Activated gamma-delta T cell treated with anti-CD3 and anti-CD28 coated beads, Interleukin-2, amount 50 U/mL, for 16 hours (primary cell): ENCODE measurements at places on chromosomes 13 and 19.

GRCh38 chr13:53010374-53011105, 18.1 kb upstream of the OLFM4 start:
- DNase-seq = no peak

- DNase-seq = no peak
Measured at GRCh38 chr13:26476111-26476781, 81.2 kb upstream of the WASF3 start.

DNA sequence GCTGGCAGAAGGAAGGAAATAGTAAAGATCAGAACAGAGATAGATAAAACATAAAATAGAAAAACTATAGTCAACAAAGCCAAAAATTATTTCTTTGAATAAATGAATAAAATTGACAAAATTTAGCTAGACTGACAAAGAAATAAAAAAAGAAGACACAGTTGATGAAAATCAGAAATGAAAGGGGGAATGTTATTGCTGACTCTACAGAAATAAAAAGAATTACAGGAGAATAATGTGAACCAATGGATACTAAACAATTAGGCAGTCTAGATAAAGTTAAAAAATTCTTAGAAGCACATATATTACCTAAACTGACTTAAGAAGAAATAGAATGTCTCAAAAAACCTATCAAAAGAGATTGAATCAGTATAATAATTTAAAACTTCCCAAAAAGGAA, 933.8 kb downstream of the PCDH9 start:
- DNase-seq = no peak

DNA sequence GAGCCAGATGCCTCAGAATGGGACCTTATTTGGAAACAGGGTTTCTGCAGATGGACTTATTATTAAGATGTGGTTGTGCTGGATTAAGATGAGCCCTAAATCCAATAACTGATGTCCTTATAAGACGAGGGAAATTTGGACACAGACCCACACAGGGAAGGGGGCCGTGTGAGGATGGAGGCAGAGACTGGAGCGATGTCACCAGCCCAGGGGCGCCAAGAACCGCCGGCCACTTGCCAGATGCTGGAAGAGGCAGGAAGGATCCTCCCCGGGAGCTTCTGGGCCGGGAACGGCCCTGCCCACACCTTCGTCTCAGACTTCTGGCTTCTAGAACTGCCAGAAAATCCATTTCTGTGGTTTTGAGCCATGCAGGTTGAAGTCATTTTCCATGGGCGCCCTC, 26.6 kb downstream of the GNG7 start:
- DNase-seq = no peak

DNA sequence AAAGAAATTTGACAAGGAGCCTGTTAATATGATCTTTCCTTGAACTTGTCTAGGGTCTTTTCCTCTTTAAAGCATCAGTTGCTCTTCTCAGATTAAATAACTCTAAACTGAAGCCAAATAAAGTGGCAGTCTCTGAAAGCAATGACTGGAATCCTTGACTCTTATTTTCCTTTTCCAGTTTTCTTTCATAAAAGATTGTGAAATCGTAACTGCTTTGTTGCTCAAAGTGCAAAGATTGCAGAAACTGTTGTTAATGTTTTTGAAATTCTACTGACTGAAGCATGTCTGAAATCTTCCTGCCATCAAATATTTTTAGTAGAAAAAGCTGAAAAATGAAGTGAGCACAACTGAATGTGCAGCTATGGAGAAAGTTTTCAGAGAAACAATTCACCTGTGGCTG, 1.9 kb downstream of the NHLRC3 start:
- no peak for DNase-seq

GRCh38 chr13:112603641-112604225, 15.8 kb upstream of the TUBGCP3 start:
- DNase-seq = no peak

DNA sequence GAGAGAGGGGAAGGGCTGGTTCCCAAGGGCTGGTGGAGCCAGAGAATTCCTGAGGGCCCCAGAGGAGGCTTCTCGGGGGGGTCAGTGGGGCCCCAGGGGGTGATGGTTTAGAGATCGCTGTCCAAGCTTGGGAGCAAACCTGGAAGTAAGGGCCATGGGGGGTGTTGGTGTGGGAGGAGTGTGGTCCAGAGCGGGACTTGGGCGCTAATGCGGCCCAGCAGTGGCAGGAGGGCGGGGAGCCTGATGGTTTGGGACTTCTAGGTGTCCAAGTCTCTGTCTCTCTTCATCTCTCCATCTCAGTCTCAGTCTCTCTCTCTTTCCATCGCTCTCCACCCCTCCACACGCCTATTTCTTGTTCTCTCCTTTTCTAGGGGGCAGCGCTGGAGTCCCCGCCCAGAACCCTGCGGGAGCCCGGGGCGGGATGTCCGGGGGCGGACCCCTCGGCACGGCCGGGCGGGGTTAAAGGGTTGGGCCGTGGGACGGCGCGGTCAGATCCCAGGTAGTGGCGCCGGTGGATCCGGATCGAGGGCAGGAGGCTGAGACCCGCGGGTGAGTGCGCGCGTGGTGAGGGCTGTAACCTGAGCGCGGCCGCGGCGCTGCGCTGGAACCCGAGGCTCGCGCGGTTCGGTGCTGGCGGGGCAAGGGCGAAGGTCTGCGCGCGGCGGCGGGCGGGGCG, at the start of gene CYP4F22:
CYP4F22 (plus strand) TSS at position 491 of the 676 bp plus-strand sequence. CDS start 16,812 bp downstream, outside the sequence.
- DNase-seq = no peak

DNA sequence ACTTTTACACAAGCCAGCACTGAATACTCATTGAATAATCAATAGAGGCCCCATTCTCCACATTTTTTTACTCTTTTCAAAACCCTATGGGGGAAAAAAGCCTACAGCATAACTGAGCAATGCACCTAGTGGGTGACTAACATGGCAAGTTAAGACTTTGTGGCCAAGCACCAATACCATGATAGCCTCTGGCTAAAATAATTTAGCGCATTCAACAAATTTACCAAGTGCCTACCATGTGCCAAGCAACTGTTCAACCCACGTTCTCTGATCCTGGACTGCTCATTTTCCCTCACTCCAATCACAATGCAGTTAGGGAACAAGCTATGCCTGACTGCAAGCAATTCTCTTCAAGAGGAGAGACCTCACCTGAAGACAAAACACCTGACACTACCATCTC, 3.0 kb downstream of the ANKRD10 start:
- DNase-seq = no peak

DNA sequence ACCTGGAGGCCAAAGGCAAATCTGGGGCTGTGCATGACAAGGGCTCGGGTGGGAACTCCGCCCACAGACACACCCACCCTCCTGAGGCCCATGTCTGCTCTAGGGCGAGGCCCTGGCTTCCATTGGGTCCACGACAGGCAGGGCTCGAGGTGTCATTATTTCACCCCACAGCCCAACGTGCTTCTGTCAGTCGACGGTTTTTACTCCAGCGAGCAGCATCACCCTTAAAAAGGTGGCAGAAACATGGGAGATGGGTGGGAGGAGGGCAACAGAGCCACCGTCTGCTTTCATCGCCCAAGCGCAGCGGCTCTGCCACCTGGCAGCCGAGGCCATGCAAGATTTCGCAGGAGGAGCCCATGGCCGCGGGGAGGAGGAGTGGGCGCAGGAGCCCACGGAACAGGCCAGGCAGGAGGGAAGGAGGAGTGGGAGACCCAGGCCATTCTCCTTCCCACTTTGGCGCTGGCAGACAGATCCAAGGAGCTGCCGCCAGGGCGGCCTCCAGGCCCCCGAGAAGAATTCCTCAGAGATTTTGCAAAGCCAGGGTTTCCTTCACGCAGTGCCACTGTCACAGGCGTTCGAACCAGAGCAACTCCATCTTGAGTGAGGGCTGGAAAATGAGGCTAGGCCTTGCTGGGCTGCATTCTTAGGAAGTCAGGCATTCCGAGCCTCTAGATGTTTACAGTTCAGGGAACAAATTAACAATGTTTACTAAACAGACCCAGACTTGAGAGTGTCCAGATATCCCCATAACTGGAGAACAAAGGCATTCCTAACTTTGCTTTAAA, 49.3 kb upstream of the TUBGCP3 start:
- no peak for DNase-seq

- DNase-seq = no peak
Measured at GRCh38 chr13:62779161-62779560, 1363.5 kb upstream of the PCDH20 start.

DNA sequence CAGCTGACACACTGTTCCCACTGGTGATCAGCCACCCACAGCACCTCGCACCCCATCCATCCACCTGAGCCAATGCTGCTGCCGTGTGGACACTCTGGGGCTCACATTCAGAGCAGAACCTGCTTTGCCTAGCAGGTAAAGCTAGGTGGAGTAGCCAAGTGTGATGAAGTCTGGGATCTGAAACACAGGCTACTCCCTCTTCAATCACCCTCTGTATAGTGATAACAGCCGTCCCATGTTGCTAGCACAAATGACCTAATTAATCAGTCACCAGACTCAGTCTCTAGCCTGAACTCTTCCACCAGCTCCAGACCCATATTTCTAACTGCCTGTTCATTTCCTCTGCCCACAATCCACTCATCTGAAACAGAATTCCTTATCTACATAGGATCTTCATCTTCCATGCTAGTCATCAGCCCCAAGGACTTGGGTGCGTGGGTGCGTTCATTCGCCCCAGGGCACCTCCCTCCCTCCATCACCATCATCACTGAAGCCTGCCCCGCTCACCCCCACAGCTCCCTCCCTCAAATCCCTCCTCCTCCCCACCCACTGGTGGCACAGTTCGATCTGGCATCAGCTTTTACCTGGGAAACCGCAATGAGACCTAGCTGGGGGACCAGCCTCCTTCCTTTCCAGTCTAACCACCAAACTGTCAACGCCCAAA, 19.8 kb downstream of the STK24 start:
- no peak for DNase-seq

- no peak for DNase-seq
Measured at GRCh38 chr13:18943721-18944391, 237.8 kb downstream of the TUBA3C start.

DNA sequence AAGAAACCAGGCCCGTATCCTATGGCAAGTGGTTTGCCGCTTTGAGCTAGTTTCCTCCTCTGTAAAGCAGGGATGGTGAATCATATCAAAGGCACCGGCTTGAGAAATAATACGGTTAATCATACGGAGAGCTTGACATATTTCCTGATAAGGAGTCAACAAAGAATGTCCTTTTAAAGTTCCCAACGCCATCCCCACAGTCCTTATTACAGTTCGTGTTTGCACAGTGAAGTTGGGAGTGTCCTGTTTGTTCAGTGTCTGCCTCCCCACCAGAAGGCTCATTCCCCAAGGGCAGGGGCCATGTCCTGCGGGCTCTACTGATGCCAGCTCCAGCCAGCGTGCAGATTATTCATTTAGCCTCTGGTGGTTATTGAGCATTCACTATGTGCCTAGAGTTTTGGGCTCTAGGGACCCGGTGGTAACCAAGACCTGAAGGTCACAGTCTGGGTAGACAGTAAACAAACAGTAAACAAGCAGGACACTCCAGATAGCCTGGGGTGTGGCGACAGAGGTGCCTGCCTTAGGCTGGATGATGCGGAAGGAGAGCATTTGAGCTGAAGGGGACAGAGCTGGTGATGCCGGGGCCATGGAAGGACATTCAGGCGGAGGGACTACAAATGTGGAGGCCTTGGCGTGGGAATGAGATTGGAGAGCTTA, 6.3 kb downstream of the GRAMD1A start:
- no peak for DNase-seq

DNA sequence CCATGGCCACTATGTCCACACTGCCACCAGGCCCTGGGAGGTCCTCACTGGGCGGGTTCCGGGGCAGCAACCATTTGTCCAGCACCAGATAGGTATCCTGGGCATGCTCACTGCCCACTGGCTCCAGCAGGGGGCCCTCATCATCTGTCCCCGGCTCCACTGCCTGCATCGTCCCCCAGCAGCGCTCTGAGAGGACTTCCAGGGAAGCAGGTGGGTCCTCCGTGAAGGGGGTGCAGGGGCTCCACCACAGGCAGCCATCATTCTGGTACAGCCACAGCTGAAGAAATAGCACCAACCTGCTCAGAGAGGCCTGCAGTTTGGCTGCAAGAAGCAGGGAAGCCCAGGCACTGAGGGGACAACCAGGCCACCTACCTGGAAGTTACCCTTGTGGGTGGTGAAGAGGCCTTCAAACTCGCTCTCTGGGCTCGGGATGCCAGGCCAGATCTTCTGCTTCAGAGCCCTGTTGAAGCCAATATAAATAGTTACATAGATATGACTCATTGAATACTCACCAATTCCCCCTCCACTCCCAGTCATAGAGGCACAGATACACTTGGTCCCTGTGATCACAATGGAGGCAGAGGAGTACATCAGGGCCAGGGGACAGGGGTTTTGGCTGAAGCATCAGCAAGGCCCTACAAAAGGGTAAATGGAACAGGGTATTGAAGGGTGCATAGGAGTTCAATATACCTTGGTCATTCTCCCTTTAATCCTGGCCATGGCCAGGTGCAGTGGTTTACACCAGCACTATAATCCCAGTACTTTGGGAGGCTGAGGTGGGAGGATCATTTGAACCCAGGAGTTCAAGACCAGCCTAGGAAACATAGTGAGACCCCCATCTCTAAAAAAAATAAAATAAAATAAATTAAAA, 4.1 kb downstream of the SWSAP1 start:
- no peak for DNase-seq

DNA sequence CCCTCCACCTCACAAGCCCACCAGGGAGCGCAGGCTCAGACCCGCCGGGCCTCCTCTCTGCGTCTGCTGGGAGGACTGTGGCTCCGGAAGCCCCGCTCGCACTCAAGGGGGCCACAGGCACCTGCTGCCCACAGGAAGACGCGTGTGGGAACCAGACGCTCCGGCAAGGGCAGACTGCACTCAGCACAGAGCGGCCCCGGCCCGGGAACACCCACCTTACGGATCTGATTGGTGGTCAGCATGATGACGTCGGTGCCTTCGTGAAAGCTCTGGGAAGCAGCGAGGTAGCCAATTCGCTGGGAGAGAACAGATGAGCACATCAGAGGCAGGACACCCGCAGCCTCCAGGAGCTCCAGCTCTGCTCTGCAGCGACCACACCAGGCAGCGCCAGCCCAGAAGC, 14.6 kb downstream of the AP3D1 start:
- no peak for DNase-seq

GRCh38 chr19:54041969-54042606, 21.6 kb downstream of the VSTM1 start:
- DNase-seq = no peak

DNA sequence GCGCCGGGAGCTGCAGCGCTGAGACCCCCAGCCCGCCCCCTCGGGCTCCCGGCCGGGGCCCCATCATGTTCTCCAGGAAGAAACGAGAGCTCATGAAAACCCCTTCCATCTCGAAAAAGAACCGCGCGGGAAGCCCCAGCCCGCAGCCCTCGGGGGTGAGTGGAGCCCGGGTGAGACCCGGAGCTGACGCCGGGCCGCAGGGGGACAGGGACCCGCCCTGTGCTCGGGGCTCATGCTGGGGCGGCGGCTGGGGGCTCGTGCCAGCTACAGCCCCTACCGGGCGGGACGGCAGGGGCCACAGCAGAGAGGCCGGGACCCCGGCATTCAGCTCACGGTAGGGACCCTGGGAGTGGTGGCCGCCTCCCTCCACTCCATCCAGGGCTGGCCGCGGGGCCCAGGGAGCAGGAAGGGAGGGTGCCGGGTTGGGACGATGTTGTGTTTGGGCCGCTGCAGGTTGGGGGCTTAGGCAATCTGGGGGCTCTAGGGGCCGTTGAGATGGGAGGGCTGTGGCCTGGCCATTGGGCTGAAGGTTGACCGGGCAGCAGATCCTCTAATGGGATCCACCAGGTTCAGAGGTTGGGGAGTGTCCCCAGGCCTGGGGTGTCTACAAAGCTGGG, 482 bp downstream of the ARHGAP45 start:
- DNase-seq = peak; percentile 65
